ENCODE measurements at places on chromosomes 16 and 17.

DNA sequence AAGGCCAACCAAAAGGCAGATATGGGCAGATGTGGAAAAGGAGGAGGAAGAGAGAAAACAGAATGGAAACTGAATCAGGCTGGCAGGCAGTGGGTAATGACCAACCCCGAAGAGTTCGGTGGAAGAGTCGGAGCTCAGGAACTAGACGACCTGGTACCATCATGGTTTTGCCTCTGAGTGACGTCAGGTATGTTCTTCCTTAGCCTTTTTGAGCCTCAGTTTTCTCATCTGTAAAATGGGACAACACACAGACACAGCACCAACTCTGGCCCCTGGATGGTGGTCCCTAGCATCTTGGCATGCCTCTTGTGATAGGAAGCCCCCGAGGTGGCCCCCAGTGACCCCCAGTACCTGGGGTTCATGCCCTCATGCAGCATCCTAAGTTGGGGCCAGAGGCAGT, 37.2 kb upstream of the C16orf82 start:
- DNase-seq = no peak

DNA sequence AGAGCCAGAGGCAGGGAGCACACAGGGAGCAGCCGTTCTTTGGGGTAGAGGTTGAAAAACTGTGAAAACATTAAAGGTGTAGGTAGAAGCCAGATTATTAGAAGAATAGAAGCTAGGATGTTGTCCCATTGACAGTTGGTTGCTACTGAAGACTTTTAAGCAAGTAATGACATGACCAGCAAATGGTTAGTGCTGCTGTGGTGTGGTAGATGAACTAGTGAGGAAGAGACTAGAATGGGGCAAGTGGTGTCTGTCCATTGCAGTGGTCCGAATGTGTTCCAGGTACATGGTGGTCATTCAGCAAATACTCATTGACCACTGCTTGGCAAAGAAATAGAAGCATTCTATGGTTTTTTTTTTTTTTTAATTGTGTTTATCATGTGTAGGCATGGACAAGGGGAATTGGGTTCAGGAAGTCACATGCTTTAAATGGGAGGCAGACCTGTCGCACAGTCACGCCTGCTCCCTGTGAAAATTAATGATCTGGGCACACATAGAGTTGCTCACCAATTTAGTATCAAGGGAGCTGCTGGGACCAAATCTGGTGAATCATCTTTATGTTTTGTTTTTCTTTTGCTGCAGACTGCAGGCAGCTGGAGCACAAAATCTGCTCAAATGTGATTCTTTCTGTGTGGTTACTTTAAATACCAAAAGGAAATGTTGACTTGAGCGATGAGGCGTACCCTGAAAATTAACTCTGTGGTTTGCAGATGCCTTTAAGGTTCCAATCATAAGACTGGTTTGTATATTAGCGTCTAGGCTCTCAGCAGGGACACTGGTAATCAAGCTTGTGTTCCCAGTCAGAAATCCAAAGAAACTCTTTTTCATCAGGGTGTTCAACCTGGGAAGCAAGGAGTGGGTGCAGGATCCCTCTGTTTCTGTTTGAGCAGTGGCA, 30.7 kb downstream of the YPEL2 start:
- no peak for DNase-seq

- DNase-seq = no peak
Measured at GRCh38 chr17:74856112-74856511, 3.6 kb downstream of the GRIN2C start.

DNA sequence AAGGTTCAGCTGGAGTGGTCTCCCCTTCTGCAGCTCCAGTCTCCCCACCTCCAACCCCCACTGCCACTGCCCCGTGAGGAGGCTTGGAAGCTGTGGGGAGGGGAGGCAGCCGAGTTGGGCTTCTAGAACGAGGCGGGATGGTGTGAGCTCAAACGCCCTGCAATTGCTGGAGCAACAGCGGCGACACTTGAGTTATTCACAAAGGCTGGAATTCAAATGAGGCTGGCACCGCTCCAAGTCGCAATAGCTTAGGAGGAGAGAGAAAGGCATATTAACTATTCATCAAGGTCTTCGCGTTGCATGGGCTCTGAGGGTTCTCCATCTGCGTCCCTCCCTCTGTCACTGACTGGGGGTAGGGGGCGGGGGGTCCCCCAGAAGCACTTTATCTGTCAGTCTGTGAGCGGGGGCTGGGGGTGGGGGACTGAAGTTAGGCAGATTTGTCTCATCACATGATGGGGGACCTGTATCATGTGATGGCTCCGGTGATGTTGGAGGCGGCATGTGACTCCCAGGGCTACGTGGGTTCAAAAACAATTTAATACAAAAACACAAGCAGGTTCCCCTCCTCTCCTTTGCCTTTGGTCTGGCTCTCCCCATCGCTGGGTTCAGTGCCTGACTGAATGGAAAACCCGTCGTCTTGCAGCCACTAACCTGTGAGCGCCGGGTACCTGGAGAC, 70.5 kb downstream of the RBBP6 start:
- DNase-seq = no peak

DNA sequence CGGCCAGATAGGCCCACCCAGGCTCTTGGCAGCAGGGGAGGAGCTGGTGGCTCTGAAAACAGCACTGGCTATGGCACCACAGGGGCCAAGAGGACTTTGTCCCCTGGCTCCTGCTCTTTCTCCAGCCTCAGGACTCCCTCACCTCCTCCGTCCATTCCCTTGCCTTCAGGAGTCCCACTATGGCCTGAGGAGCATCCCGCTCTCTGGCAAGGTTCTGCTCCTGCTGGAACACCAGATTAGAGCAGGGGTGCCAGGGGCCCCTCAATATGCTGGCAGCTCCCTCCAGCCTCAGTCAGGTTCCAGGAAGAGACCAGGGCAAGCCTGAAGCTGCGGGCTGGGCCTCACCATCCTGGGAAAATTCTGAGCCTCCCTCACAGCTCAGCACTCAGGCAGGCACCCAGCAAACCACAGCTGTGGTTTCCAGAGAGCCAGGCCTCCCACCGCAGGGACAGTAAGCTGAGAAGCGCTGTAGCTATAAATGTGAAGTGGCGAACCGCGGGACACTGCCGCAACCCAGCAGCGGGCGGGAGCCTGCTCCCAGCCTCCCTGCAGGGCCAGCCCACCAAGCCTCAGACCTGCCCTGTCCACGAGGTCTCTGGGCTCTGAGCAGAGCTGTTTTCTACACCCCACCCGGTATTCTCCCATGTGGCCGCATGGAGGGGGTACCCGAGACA, 25.7 kb downstream of the C17orf100 start:
- no peak for DNase-seq

DNA sequence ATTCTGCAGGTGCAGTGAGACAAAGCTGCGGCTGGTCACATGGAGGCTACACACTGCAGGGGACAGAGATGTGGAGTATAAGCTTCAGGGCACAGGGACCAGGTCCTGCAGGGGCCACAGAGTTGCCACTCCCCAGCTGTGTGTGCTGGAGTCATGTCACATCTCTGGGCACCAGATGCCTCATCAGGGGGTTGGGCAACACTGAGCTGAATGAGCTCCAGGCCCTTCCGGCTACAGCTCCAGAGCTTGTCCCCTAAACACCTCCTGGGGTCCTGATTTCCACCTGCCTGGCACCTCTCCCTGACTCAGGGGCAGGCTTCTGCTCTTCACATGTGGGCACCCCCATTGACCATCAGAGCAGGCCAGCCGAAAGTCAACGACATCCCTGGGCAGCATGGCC, 32.5 kb downstream of the SPHK1 start:
- DNase-seq = no peak

DNA sequence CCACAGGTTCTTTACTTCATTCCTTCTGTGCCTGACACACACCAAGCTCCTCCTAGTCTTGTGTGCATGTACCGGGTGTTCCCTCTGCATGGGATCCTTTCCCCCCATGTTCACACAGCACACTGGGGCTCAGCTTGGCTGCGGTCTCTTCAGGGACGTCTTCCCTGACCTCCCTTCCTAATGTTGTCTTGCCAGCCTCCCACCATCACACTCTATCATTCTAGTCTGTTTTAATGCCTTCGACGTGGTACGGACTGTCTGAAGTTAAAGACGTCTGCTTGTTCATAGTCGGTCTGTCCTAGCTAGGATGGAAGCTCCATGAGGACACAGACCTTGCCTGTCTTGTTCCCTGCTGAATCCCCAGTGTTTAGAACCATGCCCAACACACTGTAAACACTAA, 60.1 kb downstream of the USP31 start:
- no peak for DNase-seq

All from esophagus squamous epithelium (tissue), 5 donors.